ENCODE measurements at places on chromosomes 7 and 10. TPM values are rescaled to one million over a fixed set of nuclear protein-coding genes. Genes with fewer than 3 reads are reported as not detected.
A peak's percentile ranks its signal among the peaks of the same experiment; 100 is the strongest.

- no peak overlapping the region for H3K4me3 ChIP-seq
- H3K27ac ChIP-seq: no peak overlapping the region
- no peaks in the 10 kb centered on the region for H3K27me3 ChIP-seq
- H3K36me3 ChIP-seq: peaks cover 24% of the 10 kb centered on the region
- H3K4me1 ChIP-seq: peaks cover 2% of the 10 kb centered on the region
- no peak for DNase-seq
Measured at GRCh38 chr10:113691381-113691780, 11.7 kb downstream of the CASP7 start.

GRCh38 chr7:28125431-28126409 is 54.9 kb downstream of the JAZF1 start:
- no peaks in the 10 kb centered on the region for H3K4me1 ChIP-seq
- H3K4me3 ChIP-seq: no peak overlapping the region
- H3K27ac ChIP-seq: no peak overlapping the region
- H3K36me3 ChIP-seq: no peaks in the 10 kb centered on the region
- DNase-seq: no peak

TCERG1L gene
- total RNA-seq: 0.53 TPM

DNA sequence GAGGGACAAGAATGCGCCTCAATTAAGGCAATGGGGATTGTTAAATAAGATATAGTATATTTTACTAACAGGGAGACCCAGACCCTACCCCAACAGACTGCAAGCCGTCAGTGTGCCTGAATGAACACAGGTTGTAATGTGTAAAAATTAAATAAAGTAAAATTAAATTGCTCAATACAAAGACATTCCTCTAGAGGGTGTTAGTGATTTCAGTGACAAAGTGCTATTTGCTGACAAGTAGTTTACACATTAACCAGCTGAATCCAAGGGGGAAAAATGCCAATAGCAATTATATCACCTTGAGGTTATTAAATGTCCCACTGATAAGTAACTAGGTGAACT is 110.5 kb downstream of the EBF3 start:
- DNase-seq: no peak
- H3K4me3 ChIP-seq: no peak overlapping the region
- H3K27me3 ChIP-seq: peaks cover 92% of the 10 kb centered on the region
- H3K27ac ChIP-seq: no peak overlapping the region
- no peaks in the 10 kb centered on the region for H3K36me3 ChIP-seq

KLHDC10 gene
- 50.1 TPM for total RNA-seq

GRCh38 chr10:4353059-4353655 is 472.9 kb upstream of the AKR1E2 start:
- DNase-seq: no peak
- no peak overlapping the region for H3K27ac ChIP-seq
- peaks cover 11% of the 10 kb centered on the region for H3K4me1 ChIP-seq
- no peak overlapping the region for H3K4me3 ChIP-seq

GRCh38 chr7:120554960-120555571 is 282.1 kb downstream of the KCND2 start:
- H3K27ac ChIP-seq: peak overlapping the region; percentile 45
- peak; percentile 19 for DNase-seq
- H3K4me1 ChIP-seq: peaks cover 9% of the 10 kb centered on the region
- peaks cover 3% of the 10 kb centered on the region for H3K27me3 ChIP-seq
- no peak overlapping the region for H3K4me3 ChIP-seq

DNA sequence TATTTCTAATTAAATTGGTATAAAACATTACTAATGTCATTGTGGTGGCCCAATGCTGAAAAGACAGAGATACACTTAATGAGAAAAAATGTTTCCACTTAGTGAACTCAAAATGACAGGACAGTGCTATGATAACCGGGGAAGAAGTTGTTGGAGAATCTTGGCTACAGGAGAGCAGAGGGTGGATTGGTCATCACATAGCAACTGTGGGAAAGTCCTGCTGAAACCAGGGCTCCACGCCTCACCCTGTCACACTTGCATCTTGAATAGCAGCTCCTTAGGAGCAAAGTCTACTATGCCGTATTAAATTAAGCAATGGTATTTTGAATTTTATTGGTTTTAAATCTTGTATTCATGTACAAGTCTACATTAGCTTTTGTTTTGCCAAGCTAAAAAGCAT is 225.5 kb downstream of the KLF6 start:
- no peak for DNase-seq
- H3K27me3 ChIP-seq: no peaks in the 10 kb centered on the region

Measured in progenitor cell of endocrine pancreas (in vitro differentiated cells).